NCI-H2171 treated with DMSO at 0.1 percent for 48 hours (cell line): ENCODE measurements at places on chromosomes 6 and 20.
A peak's percentile ranks its signal among the peaks of the same experiment; 100 is the strongest.

DNA sequence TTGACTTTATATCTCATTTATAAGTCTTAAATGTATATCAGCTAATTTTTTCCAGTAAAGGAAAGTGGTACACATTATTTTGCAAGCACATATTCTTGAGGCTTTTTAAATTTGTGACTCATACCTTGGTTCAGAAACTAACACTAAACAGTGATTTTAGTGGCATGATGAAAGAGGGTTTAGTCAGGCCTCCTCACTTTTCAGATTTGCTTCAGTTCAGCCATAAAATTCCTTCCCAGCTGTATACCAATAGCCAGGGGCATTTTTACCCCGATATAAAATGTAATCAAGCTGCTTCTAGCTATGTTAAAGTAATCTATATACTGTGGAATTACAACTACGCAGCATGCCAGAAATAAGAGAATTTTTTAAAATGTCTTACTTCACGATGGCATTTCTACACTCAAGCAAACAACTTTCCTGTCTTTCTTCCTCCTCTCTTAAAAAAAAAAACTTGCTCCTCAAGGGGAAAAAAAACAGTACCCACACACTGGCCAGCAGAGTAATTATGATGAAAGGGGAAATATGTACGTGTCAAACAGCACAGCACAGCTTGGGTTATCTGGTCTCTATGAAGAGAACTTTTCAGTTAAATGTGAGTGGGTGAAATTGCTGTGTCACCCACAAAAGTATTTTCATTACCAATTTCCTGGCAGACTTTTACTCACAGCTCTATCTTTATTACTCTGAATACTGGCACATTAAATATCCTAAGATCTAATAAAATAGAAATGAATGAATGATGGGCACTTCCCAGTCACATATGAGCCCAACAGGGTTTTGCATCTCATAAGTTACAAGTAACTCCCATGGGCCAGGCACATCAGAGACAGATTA lies 244.8 kb upstream of the TENT5A start:
- DNase-seq: no peak

DNA sequence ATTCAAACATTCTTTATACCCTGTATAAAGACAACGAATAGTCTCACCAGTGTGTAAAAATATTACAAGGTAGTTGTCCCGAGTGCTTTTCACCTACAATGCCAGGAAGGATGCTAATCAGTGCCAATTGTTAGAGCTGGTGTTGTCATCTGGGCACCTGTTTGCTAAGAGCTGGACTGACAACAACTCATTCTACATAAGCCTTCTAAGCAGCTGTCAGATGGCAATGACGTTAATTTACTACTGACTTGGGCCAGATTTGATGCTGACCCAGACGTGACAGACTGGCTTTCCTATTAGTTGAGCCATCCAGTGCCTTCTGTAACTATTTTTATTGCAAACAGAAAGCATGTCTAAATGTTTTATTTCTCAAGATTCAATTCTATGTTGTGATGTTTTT lies 355.2 kb downstream of the ADGRB3 start:
- no peak for DNase-seq

- no peak for DNase-seq
Measured at GRCh38 chr6:117384659-117385058, 41.1 kb downstream of the ROS1 start.

DNA sequence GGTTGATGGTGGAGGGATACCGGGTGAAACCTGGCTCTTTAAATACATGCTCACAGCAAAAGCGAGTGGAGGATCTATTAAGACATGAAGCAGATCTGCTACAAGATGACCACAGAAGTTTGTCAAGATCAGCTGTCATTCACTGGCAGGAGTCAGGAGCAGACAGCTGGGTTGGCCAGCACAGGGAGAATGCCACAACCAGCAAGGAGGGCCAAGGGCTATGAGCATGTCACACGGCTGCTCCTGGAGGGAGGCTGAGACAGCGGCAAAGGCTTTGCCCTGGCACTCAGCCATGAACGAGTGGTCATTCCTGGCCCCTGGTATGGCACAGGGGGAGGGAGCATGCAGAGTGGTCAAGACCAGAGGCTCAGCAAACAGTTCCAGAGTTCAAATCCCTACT lies 77.6 kb downstream of the POPDC3 start:
- DNase-seq: no peak

GRCh38 chr6:35152067-35152707 lies 11.0 kb upstream of the TCP11 start:
- no peak for DNase-seq

GRCh38 chr20:32051720-32052089 lies 337 bp upstream of the HCK start:
- no peak for DNase-seq

DNA sequence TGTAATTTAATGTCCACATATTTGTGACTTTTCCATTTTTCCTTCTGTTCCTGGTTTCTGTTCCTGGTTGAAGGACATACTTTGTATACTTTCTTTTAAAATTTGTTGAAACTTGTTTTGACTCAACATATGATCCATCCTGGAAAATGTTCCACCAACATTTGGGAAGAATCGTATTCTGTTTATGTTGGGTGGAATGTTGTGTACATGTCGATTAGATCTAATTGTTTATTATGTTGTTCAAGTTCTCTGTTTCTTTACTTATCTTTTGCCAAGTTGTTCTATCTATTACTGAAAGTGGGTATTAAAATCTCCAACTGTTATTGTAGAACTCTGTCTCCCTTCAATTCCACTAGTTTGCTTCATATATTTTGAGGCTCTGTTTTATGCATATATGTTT lies 27.7 kb upstream of the DUSP22 start:
- DNase-seq: no peak

DNA sequence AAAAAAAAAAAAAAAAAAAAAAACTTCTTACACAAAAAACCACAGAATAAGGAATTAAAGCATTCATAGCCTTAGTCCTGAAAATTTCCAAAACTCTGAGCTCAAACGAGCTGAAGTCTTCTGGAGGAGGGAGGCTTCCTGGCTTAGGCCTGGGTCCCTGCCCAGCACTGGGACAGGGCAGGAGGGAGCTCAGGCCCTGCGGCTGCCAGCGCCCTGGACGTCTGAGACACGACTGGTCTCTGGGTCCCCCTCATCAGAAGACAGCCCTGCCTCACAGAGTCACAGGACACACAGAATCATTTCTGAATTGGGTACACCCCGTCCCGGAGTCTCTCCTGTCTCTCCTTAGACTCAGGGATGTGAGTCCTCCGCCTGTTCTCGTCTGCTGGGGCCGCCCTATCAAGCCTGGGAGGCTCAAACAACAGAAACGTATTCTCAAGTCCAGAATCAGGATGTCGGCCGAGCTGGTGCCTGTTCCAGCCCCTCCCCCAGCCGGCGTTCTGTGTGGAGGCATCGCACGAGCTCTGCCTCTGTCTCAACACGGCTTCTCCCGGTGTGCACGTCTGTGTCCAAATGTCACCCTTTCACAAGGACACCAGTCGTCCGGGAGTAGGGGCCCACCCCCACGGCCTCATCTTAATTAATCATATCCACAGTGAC lies 39.4 kb downstream of the ZBTB46 start:
- DNase-seq: no peak

GRCh38 chr6:66866801-66867200 lies 1159.8 kb upstream of the EYS start:
- no peak for DNase-seq

DNA sequence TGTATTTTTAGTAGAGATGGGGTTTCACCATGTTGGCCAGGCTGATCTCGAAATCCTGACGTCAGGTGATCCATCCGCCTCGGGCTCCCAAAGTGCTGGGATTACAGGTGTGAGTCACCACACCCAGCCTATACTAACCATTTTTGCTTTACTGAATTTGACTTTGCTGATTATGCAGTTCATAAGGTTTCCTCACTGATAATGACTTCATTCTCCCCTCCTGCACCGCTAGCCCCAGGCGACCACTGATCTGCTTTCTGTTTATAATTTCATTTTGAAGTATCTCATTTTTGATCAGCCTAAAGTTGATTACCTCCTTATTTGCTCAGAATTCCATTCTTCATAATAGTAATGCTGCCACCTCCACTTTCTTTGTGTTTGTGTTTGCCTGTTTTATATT lies 48.7 kb upstream of the FAM83D start:
- no peak for DNase-seq

DNA sequence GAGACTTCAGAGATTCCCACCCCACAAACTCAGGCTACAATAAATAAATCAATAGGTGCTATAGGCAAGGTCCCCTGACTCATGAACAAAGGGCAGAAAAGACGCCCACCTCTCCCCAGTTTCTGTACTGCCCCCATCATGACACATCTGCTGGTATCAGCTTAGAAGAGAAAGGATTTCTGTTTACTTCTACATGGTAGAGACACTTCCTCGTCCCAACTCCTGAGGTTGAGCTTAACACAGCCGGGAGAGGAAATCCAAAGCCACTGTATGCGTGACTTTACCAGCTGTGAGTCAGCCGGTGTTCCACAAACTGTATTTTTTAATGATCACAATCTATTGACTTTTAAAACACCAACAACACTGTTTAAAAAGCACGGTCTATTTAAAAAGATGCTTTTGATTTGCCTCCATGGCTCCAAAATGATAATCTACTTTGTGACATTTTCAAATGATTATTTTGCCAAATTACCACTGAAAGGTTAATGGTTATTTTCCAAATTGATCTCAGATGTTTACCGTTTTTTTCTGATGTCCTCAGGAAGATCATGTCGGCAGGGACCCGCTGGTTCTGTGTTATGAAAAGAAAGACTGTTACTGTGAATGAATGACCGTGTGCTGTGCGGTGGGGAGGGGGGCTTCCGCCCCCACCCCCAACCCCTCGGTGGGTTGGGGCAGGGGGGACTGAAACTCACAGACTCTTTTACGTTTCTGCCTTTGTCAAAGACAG lies 72.5 kb downstream of the ATP9A start:
- DNase-seq: no peak

DNA sequence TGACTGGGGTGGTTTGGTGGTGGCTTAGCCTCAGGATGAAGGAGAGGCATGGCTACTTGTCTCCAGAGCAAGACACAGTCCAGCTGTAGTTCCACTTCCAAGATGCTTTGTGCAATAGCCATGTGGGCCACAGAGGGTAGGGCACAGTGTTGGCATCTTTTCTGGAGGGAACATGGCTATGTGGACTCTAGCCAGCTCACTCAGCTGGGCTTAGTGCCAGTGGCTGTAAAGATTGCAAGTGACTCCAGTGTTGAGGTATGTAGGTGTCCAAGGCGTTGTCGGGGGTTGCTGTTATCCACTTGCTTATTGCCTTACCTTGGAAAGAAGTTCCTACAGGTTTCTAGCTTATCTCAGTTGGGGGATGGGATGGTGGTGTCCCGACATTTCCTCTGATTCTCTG lies 233.4 kb downstream of the CD109 start:
- DNase-seq: no peak

GRCh38 chr6:110813338-110814101 lies 1.7 kb downstream of the CDK19 start:
- no peak for DNase-seq

DNA sequence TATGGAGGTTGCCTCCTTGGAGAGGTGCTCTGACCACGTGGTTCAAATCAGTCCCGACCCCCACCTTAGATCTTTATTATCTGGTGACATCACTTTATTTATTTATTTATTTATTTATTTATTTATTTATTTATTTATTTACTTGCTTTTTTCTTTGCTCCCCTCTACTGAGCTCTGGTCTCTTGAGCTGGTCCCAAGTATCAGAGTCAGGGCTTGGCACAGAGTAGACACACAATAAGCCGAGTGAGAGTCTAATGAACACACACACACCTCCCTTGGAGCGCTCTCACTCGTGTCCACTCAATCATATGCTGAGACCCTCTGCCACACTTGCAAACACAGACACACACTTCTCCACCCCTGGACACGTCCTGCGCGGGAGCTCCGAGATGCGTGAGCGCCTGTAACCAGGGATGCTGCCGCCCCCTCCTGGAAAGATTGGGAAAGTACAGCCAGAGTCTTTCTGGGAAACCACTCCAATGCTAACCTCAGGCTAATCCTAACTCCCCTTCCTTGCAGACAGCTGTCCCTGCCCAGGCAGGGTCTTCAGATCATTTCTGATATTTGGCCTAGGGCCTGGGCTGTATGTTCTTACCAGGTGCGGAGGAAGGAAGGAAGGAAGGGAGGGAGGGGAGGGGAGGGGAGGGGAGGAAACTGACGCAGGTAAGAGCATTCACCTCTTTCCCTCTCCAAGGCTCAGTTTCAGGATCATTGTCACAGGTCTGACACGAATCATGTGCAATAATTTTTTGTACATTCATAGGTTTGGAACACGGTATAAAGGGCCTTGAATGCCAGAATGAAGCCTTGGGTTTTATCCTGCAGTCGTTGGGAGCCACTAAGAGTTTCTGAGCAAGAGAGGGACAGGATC lies 70.9 kb downstream of the STK35 start:
- peak; percentile 80 for DNase-seq

- DNase-seq: no peak
Measured at GRCh38 chr6:105319331-105319730, 83.6 kb downstream of the PREP start.

GRCh38 chr6:158531566-158531965 lies 28.3 kb upstream of the TMEM181 start:
- no peak for DNase-seq

GRCh38 chr6:38567436-38567835 lies 72.3 kb downstream of the BTBD9 start:
- DNase-seq: peak; percentile 92

- no peak for DNase-seq
Measured at GRCh38 chr6:131651782-131652181, 14.7 kb downstream of the ENPP3 start.

DNA sequence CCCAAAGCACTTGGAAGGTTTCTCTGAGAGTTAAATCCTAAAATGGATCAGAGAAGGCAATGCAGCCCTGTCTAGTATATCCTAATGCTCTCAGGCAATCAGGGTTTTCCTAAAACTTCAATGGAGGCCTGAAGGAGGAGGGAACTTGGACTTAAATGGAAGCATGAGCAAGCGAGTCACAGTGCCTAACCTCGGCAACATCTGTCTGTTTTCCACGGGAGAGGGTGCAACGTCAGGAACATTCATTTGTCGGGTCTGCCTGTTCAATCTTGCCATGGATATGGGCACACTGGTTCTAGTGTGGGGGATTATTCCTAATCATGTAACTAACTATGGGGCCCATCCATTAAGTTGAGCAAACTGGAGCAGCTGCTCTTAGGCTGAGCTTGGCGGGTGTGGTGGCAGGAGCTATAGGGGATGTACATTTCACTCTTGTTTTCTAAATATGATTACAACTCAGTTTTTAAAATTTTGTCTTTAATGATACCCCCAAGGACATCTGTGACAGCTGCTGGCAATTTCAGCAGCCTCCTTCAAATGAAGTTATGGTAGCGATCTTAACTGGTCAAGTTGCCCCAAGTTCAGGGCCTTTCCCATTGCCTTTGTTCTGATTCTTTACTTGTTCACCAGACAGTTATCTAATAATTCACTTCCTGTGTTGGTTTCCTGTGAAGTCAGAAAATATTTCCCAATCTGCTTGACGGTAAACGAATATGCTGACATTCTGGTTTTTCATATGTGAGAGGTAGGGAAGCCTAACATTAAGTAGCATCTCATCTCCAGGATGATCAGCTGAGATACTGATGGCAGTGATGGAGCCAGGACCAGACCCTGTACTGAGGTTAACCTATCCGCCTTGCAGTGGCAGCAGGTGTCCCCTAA lies 21.6 kb downstream of the DSE start:
- no peak for DNase-seq

DNA sequence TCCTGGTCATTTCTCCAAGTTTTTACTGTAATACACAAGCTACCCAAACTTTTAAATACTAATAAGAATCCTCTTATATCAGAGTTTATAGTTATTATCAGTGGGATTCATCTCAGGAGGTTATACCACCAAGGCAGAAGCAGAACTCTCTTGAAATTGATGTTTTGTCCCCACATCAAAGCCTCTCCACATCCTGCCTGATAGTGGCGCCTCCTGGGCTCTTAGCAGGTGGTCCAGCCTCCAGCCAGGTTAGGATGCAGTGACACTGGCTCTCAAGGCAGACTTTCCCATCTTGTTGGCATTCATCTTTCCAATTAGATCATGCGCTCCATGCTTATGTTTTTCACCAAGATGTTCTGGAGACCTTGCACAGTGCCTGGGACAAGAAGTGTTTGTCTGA lies 81.8 kb upstream of the INSM1 start:
- DNase-seq: no peak
